ENCODE measurements at places on chromosomes 13 and 19.

- DNase-seq = peak; percentile 98
These were observed 174.5 kb downstream of the KCTD12 start for GRCh38 chr13:76711550-76712182.

GRCh38 chr13:39105110-39105509 is 66.9 kb downstream of the NHLRC3 start:
- no peak for DNase-seq

GRCh38 chr19:46720503-46721239 is 3.8 kb upstream of the PRKD2 start:
- DNase-seq = no peak

GRCh38 chr13:110239280-110240125 is 67.5 kb downstream of the COL4A1 start:
- no peak for DNase-seq

DNA sequence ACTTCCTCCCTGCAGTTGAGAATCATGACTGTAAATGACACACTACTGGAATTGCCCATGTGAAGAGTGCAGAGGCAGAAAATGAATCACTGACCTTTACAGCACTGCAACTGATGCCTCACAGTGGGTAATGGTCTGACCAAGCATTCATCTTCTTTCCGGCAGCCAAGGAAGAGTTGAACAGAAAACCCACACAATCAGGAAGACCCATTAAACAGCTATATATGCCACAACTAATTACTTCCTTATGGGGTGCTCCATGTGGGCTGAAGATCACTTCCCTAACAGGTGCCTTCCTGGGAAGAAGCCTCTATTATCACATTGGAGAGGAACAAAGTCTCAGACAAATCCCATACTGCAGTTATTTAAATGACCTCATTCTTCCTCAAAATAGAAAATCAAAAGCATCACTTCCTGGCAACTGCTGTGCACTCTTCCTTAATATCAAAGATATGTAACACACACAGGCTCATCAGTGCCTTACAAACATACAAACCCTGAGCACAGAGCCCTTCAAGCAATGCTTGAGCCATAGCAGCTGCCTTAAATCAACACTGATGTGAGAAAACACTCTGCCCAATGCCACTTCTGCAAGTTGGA is 45.8 kb downstream of the RUBCNL start:
- DNase-seq = peak; percentile 92

DNA sequence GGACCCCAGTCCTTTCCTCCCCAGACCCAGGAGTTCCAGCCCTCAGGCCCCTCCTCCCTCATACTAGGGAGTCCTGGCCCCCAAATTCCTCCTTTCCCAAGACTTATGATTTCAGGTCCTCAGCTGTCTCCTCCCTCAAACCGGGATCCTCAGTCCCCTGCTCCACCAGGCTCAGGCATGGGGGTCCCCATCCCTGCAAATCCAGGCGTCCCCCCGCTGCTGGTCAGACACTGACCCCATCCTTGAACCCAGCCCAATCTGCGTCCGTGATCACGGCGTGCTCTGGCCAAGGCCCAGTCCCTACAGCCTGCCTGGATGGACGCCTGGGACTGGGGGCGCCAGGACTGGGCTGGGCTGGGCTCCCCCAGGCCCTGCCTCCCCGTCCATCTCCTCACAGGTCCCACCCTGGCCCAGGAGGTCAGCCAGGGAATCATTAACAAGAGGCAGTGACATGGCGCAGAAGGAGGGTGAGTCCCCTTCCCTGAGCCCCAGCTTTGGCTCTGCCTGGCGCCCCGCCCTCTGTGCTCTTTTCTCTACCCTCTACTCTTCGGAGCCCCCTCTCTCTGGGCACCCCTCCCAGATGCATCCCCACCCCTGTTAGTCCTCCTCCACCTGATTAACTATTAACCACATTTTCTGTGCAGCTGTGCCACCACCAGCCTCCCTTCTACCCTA is 672 bp downstream of the HPN start:
- DNase-seq = no peak

Measured in MV-4-11 (cell line).